ENCODE measurements at places on chromosomes 16 and 17.

DNA sequence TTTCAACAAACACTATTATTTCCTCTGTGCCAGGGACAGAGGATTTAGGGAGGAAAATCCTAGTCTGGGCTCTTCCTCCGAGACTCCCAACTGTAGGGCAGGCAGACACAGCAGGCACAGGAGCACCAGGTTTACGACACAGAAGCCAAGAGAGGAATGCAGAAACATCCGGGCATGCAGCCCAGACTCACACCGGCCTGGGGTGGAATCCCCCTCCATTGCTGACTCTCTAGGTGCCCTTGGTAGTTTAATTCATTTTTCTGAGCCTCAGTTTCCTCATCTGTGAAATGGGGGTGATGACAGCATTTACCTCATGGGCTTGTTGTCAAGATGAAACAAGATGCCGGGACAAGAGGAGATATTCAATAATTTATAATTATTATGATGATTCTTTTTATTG lies 14.9 kb downstream of the CA4 start:
- DNase-seq, result no peak

DNA sequence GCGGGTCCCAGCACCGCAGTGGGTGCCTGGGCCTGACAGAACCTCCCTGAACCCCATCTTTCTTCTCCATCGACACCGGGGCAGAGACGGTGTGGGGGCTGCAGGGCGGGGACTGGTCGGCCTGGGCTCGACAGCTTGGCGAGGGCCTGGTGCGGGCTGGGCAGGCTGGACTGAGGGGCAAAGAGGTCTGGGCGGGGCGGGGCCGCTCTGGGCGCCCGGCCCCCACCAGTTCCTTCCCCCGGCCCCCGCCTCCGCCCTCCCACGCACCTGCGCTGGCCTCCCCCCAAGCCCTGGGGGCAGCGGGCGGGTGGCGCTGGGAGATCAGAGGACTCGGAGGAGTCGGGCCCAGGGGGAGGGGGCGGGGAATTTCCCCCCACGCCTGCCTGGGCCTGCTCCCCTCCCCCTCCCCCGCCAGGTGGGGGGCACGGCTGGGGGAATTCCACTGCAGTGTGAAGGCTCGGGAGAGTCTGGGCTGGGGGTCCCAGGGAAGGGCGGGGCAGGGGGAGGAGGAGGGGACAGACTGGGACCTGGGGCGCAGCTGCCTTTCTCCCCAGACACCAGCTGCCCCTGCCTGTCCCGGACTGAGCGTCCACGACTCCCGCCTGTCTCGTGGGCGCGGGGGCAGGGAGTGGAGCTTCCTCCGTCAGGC lies 877 bp upstream of the KREMEN2 start:
- no peak for DNase-seq

DNA sequence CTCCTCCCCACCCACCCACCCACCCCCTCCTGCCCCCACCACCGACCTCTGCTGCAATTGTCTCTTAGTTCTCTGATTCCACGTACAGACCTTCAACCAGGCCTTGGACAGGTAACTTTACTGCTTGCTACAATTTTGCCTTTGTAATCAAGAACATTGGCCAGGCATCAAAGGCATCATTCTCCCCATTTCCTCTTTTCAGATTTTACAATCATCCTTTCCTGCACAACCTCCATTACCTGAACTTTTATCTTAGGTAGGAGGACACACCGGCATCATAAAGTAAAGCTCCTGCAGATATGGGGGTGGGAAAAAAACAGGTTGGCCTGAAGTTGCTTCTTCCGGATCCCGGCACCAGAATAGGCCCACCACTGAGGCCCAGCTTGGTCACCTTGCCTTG lies 25.7 kb upstream of the SUPT4H1 start:
- DNase-seq, result no peak

GRCh38 chr17:78051186-78051972 lies 77.2 kb downstream of the TMC6 start:
- DNase-seq, result no peak

DNA sequence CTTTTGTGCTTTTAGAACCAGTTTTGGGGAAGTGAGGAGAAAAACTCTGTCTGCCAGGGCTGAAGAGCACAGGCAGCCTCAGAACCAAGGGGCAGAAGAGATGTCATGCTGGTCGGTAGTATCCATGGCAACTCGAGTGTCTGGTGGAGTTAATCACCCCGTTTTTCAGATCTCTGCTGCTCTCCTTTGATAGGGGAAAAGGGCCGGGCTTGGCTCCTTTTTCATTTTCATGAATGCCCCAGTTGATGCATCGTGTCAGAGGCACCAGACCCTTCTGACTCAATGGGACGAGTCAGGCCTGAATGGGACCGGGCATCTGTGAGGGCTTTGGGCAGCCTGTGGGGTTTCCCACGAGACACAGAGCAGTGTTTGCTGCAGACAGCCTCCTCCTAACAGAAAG lies 304.6 kb downstream of the ABCC12 start:
- DNase-seq, result no peak

DNA sequence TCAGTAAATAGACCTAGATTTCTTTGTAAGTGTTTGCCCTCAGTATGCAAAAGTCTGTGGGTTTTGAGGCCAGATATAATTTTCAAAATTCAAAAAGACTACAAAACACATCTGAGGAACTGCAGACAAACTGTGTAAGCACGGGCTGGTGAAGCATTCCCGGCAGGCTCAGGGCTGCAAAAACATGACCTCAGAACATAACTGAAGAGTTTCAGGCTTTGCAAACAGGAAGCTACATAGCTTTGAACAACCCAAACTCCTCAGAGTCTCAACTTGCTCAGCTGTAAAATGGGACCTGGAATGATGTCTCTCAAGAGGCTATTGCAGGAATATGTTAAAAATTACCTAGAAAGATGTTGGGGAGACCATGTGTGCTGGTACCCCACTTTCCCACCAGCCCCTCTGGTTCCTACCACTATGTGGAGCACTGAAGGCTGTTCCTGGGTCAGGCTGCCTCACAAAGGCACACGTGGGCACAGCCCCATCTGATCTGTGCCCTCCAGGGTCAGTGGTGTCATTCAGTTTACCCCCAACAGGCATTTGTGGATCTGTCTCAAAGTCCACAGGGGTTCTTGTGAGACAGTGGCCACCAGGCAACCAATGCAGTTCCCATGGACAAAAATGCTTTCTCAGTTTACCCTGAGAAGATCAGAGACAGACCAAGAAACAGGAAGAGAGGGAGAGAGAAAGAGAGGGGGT lies 72.9 kb downstream of the CREBBP start:
- no peak for DNase-seq

- no peak for DNase-seq
Measured at GRCh38 chr17:27538156-27538955, 82.1 kb downstream of the KSR1 start.

DNA sequence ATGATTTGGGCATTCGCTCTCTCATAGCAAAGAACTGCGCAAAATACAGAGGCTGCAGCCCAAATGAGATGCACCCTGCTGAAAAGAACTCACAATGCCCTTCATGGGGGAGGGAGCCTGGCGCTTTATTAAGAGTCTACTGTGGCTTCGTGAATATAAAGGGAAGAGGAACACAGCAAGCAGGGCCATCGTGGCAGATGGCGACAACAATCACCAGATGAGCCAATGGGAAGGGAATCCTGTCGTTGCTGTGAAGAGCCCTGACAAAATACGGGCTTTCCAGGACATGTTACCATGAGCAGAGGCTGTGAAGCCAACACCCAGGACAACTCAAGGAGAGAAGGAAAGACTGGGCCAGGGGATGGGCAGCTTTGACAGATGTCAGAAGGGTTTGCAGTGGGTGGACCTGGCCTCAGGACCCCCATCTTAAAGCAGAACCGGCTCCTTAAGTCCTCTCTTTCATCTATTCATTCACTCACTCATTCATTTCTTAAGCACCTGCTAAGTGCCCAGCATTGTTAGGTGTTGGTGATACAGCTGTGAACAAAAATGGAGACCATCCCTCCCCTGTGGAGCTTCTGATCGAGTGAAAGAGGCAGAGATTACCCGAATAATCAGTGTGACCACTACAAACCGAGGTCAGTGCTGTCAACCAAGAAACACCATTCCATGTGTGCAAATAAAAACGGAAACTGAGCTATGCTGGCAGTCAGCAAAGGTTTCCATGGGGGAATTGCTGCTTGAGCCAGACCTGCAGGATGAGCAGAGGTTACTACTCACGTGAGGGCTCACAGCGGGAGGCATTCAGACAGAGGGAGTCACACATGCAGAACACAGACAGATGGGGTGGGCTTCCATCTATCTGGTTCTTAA lies 125.8 kb downstream of the DYNLRB2 start:
- DNase-seq, result no peak
